NCI-H146 (cell line): ENCODE measurements at places on chromosomes 1 and 21.

DNA sequence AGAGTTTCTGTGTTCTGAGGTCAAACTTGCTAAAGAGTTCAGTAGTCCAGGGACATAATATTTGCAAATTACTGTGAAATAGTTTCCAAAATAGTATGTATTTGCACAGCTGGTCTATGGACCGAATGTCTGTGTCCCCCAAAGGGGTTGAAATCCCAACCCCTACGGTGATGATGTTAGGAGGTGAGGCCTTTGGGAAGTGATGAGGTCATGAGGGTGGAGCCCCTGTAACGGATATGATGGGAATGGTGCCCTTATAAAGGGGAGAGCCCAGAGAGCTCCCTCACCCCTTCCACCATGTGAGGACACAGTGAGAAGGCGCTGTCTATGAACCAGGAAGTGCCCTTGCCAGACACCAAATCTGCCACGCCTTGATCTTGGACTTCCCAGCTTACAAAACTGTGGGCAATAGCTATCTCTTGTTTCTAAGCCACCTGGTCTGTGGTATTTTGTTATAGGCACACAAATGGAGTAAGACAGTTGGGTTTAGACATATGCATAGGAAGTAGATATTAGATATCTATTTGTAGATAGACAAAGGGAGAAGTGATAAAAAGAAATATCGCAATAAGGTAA is 21.7 kb downstream of the RNF187 start:
- no peak for DNase-seq

GRCh38 chr1:107776900-107777663 is 187.9 kb downstream of the VAV3 start:
- DNase-seq = peak; percentile 88

DNA sequence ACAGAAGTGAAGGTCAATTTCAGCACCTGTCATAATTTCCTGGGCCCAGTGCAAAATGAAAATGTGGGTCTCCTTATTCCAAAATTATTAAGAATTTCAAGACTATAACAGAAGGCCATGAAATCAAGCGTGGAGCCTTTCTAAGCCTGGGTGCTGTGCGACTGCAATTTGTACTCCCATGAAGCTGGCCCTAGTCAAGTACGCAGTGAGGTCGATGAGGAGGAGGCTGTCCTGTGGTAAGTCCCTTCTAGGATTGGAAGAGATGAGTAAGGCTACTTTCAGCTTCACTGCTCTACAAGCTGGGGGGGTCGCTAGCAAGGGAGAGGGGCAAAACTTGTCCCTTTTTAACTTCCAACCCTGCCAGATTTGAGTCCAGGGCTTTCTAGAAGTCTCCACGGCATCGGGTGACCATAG is 410 bp upstream of the NUDC start:
- no peak for DNase-seq

DNA sequence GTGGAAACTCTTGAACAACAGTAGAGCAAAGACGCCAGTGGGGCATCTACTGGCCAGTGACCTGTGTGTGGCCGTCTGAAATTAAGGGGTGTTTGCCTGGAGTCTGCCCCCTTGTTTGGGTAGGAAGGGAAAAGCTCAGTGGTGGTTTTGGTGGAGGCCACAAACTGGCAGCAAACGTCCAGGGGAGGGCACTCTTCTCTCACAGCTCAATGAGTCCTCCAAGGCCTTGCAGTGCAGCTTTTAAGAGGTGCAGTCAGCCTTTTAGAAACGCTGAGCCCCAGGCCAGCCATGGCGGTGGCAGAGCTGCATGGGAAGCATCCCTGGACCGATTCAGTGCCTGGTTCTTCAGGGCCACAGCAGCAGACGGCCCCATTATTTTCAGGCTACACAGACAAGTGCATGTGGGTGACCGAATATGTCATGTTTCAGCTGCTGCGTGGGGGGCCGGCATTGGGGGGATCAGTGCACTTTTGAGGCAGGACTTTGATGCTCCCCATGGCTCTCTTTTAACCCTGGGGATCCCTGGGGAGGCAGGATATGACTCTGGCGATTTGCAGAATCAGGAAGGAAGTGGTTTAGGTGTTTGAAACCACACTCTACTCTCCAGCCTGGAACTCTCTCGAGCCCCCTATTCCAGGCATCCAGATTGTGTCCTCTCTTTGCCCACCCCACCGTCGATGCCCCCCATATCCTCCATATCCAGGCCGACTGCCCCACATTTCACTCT is 414.0 kb downstream of the PRDM2 start:
- DNase-seq = peak; percentile 85

GRCh38 chr1:157325220-157325619 is 187.0 kb upstream of the ETV3 start:
- no peak for DNase-seq

- no peak for DNase-seq
Measured at GRCh38 chr1:30990591-30990990, 74.9 kb downstream of the PUM1 start.

DNA sequence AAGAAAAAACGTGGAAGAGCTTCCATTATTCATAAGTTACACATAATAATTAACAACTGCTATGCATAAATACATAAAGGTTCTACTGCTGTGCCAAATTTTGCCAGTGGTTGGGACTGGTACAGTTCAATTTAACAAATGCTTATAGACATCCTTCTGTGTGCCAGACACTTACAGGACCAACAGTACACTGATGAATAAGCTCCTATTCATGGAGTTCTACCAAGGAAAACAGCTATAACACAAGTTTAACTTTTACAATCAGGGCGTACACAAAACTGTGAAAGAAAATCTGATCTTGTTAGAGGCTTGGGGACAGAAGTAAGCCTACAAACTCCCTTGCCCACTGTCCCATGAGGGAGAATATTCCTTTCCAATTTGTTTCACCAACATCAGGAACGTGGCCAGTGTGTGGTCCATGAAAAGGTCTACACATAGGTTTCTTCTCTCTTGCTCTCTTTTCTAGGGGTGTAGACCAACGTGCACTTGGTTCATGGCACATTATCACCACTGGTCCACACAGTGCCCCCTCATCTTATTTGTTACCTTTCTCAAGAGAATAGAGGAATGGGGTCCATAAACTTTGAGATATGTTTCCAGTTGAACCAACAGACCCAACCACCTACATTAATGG is 10.1 kb downstream of the NRIP1 start:
- DNase-seq = no peak

- no peak for DNase-seq
Measured at GRCh38 chr1:208129060-208129459, 115.1 kb downstream of the PLXNA2 start.

DNA sequence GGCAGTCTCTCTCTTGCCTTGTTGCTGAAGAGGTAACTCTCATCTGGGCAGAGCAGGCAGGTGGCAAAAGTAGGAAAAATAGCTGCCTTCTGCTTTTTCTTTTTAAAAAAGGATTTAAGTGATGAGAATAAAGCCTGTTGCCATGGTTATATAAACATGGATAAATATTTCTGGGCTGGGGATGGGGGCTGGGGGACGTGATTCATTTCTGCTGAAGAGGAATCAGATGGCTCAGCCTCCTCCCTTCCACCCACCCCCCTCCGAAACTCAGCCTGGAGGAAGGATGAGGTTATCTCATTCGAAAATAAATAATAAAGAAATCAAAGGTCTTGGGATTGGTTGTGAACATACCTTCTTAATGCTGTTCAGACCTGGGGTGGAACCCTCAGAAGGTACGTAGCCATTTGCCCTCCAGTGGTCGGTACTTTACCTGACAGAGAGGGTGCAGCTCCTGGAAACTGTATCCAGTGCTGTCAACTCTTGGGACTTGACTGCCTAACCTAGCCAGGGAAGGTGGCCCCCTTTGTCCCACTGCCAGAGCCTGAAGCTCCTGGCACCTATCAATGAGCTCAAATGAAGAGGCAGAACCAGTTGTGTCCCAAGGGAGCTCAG is 3.8 kb upstream of the INKA2 start:
- DNase-seq = no peak

DNA sequence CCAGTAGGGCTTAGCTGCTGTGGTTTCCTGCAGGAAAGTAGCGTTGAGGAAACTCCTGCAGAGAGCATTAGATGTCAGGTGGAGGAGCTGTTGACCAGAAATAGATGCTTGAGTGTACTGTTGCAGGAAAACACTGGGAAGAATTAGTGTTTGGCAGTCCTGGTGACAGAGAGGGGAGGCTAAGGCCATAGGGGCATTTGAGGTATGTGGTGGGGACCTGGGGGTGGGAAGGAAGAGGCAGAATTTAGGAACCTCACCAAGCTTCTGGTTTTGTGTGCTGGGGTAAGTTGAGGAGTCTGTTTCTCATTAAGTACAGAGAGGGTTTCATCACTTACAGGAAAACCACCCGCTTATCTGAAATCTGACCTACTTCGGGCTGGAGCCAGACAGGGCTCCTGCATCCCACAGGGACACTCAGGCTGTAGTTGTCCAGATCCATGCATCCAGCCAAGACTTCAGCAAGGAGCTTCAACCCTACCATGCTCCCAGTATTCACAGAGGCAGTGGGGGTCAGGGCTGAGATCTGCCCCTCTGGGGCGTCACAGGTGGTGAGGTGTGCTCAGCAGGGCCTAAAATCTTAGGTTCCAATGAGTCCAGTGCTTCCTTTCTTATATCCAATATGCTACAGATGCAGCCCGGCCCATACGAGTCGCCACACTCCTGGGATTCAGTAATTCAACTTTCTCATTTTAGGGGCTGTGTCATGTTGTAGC is 15.1 kb downstream of the SH2D2A start:
- DNase-seq = no peak

DNA sequence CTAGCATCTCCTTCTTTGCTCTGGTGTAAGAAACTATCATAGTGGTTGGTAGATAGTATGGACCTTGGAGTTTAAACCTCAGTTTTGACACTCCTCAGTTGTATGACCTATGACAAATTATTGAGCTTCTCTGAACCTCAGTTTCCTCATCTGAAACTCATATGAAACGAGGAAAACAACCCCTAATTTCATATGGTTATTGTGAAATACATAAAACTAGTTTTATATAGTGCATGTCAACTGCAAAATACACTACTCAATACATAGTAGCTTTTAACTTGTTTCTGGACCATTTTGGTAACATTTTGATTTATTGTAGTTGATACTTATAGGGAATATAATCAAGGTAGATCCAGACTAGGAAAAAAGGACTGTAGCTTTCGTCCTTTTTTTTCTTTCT is 32.9 kb downstream of the CLIC4 start:
- DNase-seq = no peak

DNA sequence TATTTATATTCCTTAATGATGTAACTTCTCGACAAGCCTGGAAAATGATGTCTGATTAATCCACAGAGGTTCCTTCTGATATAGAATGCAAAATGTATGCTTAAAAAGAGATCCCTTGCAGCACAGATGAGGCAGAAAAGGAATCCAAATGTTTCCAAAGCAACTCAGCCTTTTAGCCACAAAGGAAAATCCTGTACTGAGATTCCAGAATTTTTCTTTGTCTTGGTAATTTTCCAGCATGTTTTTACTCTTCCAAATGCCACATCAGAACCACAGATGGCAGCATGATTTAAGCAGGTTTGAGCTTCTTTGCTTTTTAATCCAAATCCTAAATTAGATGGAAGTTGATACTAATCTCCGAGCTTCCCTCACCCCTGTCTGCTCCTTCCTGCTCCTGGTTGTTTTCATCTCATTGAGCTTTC is 176.4 kb upstream of the PALMD start:
- no peak for DNase-seq

GRCh38 chr1:202815120-202815519 is 4.4 kb downstream of the PCAT6 start:
- DNase-seq = no peak

DNA sequence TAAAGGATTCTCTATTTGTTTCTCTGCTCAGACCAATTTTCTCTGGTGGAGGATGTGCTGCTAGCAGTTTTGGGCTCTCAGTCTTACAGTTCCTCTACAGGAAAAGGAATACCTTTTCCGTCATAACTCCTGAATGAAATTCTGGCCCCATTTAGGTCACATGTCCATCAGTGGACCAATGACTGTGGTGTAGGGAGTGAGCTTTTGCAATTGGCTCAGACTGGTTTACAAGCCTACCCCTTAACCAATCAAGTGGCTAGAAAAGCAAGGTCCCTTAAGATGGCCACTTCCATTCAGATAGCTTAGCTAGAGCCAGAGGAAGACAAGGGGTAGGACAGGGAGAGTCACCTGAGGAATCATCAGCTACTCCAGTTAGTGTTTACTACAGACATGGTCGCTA is 16.4 kb upstream of the ZNF281 start:
- DNase-seq = no peak

GRCh38 chr1:209433649-209434031 is 149.9 kb upstream of the CAMK1G start:
- peak; percentile 78 for DNase-seq
